ENCODE measurements at places on chromosomes 6 and 20.

- DNase-seq = no peak
These were observed 1013.8 kb upstream of the CITED2 start for GRCh38 chr6:140388192-140388802.

GRCh38 chr6:166952567-166953486 is 3.5 kb downstream of the RNASET2 start:
- no peak for DNase-seq

GRCh38 chr20:46081074-46081473 is 8.7 kb downstream of the NCOA5 start:
- no peak for DNase-seq

DNA sequence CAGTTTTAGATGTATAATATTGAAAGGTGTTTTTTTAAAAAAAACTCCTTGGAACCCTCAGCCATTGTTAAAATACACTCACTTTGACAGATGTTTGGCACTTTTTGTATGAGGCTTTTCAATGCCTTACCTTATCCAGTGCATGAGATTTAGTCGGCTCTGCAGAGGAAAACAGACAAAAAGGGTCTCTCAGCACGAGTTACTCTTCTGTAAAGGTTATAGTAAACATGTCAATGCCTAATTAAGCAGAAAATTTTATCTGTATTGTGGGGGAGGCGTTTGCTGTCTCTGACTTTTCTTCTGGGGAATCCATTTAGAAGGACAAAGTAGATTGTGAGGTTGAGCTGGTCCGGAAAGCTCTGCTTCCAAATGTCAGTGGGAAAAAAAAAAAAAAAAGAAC is 278.3 kb downstream of the TSHZ2 start:
- DNase-seq = no peak

- no peak for DNase-seq
These were observed 168.4 kb upstream of the AHI1 start for GRCh38 chr6:135665935-135666334.

DNA sequence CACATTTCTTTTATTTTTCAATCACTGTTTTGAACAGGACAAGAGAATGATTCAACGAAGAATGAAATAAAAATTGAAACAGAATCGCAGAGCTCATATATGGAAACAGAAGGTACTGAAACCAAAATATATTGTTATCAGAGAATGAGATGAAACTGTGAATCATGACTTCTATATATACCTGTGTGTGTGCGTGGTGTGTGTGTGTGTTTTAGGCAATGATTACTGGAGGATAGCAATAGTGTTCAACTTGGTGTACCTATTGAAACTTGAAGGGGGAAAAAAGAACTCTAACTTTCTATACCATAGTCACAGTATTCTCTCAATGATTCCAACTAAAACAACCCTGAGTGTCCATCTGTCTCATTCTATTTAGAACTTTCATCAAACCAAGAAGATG is 586.6 kb downstream of the KIF16B start:
- DNase-seq = no peak

- DNase-seq = no peak
These were observed 72.4 kb upstream of the TMEM181 start for GRCh38 chr6:158487495-158487894.

- DNase-seq = no peak
These were observed 113.5 kb upstream of the SLC24A3 start for GRCh38 chr20:19098806-19099578.

- no peak for DNase-seq
These were observed 33.6 kb upstream of the HLA-A start for GRCh38 chr6:29908710-29909109.

GRCh38 chr20:57676589-57677583 is 32.9 kb downstream of the PMEPA1 start:
- peak; percentile 64 for DNase-seq

DNA sequence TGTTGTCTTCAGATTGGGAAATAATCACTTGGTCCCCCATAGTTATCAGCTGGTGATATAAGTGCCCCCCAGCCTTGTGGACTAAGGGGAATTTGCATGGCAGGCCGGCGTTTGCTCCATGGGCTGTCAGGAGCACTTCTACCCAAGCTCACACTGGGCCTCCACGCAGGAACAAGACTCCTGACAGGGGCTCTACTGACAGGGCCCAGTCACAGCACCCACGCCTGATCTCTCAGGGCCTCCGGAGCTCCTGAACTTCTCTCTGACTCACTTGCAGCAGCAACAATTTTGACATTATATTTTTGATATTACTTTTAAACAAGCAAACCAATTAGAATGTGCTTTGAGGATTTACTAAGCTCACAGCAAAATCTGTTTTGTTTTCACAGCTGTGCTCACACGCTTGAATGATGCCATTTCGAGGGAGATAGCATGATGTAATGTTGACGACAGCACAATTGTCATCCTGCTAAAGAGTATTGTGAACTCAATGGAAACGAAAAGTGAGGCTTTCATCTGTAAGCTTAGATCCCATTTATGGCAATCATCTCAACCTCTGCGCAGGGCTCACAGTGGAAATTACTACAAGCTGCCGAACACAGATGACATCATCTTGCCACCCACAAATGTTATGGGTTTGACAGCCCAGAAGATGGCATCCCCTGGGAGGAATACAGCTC is 28.7 kb upstream of the TXNDC5 start:
- no peak for DNase-seq

GRCh38 chr6:53112404-53112803 is 36.2 kb downstream of the GCM1 start:
- DNase-seq = peak; percentile 78

DNA sequence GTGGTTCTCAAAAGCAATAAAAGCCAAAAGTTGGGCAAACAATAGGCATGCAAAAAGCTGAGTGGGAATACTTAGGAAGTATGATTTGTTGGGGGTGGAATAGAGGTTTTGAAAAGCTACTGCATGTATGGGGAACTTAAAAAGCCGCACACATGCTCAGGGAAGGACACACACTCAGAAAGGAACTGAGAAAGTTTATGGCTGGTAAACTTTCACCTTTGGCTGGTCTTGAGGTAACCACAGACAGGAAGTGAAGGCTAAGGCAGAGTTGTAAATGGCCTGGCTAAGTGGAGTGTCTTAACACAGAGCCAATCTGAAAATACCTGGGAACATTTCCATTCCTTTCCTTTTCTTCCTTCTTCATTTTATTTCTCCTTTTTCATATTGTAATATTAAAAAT is 134.5 kb upstream of the EXOC2 start:
- no peak for DNase-seq

DNA sequence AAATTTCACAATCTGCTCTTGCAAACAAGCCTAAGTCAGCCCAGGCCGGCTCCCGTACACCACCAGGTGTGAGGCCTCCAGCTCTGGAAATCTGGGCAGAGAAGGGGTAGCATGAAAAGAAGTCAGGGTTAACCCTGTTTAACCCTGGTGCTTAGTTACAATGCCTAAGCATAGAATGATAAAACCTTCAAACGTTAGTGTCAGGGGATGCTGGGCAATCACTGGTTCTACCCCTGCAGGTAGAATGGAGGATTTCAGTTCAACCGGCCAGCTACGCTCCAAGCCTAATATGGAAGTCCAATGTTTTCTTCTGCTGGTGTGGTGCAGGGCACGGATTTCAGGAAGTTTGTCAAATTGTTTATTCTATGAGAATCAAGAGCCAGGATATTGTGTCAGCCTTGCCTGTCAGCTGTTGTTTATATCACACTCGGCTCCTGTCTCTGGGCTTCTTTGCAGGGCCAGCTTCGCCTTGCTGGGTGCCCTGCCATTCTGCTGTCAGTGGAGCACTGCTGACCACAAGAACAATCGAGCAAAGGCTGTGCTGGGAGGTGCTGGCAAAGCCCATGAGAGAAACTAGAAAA is 20.2 kb upstream of the CD93 start:
- DNase-seq = no peak

GRCh38 chr6:53938810-53939209 is 144.0 kb downstream of the LRRC1 start:
- no peak for DNase-seq

- DNase-seq = no peak
These were observed 29.1 kb upstream of the FBXL4 start for GRCh38 chr6:98976674-98977385.

DNA sequence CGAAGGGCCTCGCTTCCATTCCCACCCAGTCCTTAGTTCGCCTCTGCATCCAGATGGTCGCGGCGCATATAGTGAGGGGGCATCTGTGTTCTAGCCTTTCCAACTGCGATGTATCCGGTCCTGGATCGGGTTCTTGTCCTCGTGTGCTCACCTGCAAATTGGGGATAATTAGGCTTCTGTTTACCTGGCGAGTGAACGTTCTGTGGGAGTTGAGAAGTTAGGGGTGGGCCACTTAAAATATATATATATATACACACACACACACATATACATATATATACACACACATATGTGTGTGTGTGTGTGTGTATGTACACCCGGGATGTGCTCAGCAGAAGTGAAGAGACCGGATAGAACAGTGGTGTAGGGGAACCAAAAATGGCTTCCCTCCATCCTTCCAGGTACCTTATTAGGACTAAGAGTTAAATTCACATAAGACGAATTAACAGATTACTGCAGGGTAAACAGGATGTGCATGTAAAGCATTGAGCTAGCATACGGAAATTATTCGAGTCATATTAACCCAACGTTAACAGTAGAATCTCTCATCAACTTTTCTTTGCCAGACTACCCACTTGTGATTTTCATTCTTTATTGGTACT is 537 bp downstream of the CSTF1 start:
- DNase-seq = no peak

GRCh38 chr20:757506-757905 is 10.8 kb downstream of the SLC52A3 start:
- DNase-seq = no peak

DNA sequence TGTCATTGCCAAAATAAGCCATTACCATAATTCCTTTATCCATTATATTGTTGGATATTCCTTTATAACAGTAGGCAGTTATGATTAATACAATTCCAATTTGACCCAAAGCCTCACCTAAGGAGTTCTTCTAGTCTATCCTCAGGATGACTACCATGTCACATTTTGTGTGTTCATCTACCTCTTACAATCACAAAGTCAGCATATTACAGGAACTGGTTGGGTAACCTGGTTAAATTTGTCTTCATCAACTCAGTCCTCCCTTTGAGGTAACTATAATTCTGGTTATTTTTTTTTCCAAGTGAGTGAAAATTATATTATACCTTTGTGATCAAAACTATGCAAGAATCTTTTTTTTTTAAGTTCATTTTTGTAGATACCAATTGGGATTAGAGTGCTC is 540.5 kb downstream of the BTBD3 start:
- no peak for DNase-seq

- DNase-seq = no peak
These were observed 10.2 kb downstream of the VSX1 start for GRCh38 chr20:25071734-25072133.

DNA sequence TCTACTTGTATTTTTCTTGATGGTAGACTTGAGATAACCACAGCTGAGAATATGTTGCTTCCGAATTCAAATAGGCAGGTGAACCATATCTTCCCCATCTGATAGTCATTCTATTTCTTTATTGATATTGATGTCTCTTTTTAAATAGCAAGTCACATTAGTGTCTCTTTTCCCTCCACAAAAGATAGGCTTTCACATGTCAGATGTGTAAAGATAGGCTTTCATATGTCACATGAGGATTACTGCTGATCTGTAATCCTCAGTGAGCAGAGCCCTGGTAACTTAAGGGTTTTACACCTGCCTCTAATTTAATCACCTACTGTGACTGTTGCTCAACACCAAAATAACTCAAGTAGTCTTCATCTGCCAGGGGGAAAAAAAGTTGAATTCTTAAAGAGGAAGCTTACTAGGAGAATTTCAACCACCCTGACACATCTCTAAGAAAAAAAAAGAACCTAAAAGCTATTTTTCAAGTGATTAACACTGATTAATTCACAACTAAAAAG is 45.3 kb upstream of the TRDN start:
- no peak for DNase-seq

GRCh38 chr6:15906420-15907016 is 222.4 kb upstream of the MYLIP start:
- DNase-seq = no peak

DNA sequence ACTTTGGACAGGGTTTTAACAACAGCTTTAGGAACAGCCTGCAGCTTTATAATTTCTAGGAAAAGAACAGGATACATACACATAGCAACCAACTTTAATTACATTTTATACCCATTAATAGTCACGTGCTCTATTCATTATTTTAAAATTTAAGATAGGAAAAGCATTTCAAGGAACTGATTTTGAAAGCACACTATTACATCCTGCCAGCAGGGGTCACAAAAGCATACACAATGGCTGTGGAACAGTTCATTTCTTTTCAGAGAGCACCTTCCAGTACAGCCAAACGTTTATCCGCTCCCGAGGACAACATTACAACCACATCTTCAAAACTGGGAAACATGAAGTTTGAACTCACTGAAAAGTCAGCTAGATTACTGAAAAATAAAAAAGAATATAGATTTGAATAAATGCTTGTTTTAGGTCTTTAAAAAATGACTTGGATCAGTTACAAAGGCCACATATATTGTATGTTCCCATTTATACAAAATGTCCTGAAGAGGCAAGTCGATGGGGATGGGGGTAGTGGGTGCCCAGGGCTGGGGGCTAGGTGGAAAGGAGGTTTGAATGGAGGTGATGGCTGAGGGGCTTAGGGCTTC is 104.6 kb upstream of the EXOC2 start:
- DNase-seq = peak; percentile 71

DNA sequence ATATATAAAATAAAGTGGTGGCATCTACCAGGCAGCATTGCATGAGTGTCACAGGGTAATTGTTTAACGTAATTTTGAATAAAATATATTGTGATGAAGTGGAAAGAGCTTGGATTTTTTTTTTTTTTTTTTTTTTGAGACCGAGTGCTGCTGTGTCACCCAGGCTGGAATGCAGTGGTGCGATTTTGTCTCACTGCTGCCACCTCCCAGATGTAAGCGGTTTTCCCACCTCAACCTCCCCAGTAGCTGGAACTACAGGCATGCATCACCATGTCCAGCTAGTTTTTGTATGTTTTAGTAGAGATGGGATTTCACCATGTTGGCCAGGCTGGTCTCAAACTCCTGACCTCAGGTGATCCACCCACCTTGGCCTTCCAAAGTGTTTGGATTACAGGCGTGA is 81.1 kb upstream of the SMIM8 start:
- DNase-seq = no peak

GRCh38 chr20:21100578-21101452 is 5.3 kb downstream of the LINC00237 start:
- peak; percentile 25 for DNase-seq

- no peak for DNase-seq
These were observed 372.7 kb upstream of the SULF2 start for GRCh38 chr20:48158014-48158413.

DNA sequence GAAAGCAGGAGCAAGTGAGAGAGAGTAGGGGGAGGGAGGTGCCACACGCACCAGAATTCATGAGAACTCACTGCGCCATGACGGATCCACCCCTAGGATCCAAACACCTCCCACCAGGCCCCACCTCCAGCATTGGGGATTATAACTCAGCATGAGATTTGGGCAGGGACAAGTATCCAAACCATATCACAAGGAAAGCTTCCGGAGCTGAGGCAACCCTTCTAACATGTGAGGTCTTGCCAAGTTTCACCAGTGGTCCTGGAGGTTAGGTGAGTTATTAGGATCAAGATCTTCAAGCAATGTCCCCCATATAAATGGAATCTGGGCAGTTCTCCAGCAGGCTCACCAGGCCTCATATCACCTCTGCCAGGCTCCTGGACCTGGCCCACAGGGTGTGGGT is 308.4 kb downstream of the NRN1 start:
- DNase-seq = no peak

Measured in NCI-H1417 (cell line).